NCI-H1930 (cell line): ENCODE measurements at places on chromosomes 1 and 21.

DNA sequence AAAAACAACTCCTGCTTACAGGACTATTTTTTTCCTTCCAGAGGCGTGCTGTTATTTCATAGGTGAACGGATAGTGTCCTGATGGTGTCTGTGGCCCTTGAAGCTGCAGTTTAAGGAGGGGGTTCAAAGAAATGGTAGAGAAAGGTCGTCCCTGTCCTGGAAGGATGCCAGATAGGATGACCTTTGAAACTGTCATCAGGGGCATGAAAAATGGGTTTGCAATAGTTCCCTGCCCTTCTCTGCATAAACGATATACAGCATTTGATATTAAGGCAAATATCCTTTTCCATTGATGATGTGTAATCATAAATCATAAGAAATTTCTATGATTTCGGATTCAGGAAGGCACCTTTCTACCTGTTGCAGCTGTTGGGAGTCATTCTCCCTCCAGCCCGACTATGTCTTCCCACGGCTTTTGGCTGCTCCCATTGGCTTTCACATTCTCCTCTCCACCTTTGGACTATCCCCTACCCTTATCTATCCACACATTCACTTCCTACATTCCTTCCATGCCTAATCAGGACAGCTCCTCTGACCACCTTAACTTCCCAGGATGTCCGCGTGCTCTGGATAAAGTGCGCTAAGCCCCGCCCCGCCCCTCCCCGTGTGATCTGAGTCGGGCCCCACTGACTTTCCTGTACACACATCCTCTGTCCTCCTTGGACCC, 209.8 kb downstream of the DISC1 start:
- DNase-seq, result no peak

DNA sequence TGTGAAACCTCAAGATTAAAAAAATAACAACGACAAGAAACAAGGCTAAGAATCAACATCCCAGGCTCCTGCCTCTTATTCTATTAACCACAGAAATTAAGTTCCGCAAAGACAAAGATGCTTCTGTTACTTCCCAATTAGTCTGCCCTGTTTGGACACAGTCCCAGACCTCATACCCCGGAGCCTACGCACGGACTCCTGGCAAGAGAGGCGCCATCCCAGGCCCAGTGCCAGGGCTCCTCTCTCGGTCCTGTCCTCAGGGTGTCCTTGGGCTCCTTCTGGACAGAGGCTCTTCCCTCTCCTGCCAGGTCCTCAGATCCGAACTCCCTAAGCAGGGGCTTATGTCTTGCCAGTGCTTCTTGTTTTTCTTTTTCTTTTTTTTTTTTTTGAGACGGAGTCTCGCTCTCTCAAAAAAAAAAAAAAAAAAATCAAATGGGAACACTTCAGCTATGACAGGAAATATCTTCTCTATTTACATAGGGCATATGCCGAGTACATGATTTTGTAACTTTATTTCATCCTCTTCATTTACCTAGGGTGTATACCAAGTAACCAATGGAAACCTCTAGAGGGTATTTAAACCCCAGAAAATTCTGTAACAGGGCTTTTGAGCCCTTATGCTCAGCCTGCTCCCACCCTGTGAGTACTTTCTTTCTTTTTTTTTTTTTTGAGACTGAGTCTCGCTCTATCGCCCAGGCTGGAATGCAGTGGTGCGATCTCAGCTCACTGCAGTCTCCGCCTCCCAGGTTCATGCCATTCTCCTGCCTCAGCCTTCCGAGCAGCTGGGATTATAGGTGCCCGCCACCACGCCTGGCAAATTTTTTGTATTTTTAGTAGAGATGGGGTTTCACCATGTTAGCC, 11.7 kb upstream of the ENO1 start:
- no peak for DNase-seq

DNA sequence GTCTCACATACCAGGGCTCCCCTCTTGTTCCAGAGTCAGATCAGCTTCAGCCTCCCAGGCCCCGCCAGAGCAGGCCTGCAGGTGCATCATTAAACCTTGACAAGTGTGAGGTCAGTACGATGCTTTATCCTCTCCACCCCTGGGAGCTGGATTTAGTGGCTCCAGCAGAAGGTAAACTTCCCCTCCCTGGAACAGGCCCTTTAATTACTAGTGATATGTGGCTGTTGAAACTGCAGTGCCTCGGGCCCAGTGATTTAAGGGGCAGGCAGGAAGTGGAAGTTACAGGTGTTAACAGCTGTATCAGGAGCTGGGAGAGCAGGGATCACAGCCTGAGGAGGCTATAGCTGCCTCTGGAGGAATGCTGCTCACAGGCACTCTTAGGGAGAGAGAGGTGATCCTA, 132.4 kb upstream of the KLHDC7A start:
- DNase-seq, result no peak

- DNase-seq, result no peak
Measured at GRCh38 chr1:159140474-159140873, 30.9 kb upstream of the CADM3 start.

- no peak for DNase-seq
Measured at GRCh38 chr1:54977533-54978297, 2.7 kb upstream of the TMEM61 start.

DNA sequence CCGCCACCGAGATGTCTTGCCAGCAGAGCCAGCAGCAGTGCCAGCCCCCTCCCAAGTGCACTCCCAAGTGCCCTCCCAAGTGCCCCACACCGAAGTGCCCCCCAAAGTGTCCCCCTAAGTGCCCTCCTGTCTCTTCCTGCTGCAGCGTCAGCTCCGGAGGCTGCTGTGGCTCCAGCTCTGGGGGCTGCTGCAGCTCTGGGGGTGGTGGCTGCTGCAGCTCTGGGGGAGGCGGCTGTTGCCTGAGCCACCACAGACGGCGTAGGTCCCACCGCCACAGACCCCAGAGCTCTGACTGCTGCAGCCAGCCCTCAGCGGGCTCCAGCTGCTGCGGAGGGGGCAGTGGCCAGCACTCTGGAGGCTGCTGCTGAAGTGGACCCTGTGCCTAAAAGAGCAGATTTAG, 1.4 kb downstream of the LCE1F start:
- no peak for DNase-seq

- no peak for DNase-seq
Measured at GRCh38 chr1:44276901-44277300, 63.6 kb downstream of the DMAP1 start.

- DNase-seq, result no peak
Measured at GRCh38 chr1:38210021-38210894, 163.7 kb upstream of the POU3F1 start.

DNA sequence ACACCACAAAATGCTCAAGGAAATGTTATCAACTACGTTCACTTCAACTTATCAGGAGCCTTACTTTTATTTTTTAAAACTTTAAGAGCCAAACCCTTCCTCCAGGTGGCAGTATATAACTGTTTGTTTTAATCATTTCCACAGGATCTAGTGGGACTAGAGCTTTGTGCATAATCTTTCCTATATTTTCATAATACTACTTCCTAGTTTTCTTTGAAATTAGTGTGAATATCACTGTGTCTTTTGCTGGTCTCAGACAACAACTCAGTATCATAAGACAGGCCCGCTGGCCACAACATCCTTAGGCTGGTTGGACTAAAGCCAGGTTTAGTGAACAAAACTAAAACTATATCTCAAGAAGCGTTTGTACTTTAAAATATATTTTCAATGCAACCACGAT, 145.5 kb downstream of the TIAM1 start:
- DNase-seq, result no peak
